Activated CD8-positive, alpha-beta memory T cell treated with anti-CD3 and anti-CD28 coated beads, Interleukin-2, amount 10 ng/mL, durations not matched to agents 7 days and 5 days (primary cell): ENCODE measurements at places on chromosomes 4 and X.

GRCh38 chrX:57918750-57919436 lies 8.6 kb upstream of the ZXDA start:
- no peaks in the 10 kb centered on the region for H3K27me3 ChIP-seq
- no peak overlapping the region for H3K27ac ChIP-seq
- no peak overlapping the region for H3K4me3 ChIP-seq
- H3K36me3 ChIP-seq = no peaks in the 10 kb centered on the region
- no peak for DNase-seq
- H3K4me1 ChIP-seq = no peaks in the 10 kb centered on the region

DNA sequence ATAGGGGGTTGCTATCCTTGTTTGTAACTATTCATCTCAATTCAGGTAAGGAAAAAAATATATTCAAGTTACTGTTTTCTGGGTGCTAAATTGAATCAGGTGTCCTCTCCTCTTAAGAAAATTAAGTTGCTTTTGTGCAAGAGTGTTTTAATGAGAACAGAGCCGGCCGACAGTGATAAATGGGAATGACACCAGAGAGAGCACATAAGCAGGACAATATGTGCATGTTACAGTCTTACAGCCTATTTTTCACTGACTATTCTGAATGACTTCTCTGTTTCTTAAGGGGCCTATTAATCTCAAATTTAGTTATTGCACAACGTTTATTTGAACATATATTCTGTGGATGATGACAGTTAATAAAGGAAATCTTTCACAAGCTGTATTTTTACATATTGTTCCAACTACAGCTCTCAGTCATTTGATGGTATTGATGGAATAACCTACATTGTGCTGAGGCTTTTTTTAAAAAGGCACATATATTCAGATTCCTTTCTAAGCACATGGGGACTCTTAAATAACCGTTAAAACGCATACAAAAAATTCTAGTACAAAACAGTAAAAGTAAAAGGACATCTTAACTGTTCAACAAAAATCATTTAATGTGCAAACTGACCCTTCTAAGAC lies 68.4 kb downstream of the SLC10A7 start:
- H3K4me3 ChIP-seq = no peak overlapping the region
- H3K27me3 ChIP-seq = no peaks in the 10 kb centered on the region
- H3K27ac ChIP-seq = no peak overlapping the region
- peaks cover 28% of the 10 kb centered on the region for H3K36me3 ChIP-seq

- H3K36me3 ChIP-seq = peaks cover 17% of the 10 kb centered on the region
- no peaks in the 10 kb centered on the region for H3K4me1 ChIP-seq
- DNase-seq = no peak
- no peak overlapping the region for H3K27ac ChIP-seq
- H3K4me3 ChIP-seq = no peak overlapping the region
Observed at GRCh38 chr4:4590546-4590945, 48.7 kb upstream of the STX18 start.

DNA sequence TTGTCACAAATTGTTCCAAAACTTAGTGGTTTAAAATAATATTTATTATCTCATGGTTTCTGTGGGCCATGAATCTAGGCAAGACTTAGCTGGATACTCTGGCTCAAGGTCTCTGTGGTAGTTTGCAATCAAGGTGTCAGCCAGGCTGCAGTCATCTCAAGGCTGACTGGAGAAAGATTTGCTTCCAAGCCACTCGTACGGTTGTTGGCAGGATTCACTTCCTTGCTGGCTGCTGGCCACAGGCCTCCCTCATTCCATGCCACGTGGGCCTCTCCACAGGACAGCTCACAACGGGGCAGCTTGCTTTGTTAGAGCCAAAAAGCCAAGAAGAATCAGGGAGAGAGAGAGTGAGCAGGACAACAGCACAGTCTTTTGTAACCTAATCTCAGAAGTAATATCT lies 101.4 kb downstream of the WWC2 start:
- H3K36me3 ChIP-seq = no peaks in the 10 kb centered on the region
- DNase-seq = no peak
- no peak overlapping the region for H3K27ac ChIP-seq
- no peaks in the 10 kb centered on the region for H3K4me1 ChIP-seq
- no peak overlapping the region for H3K4me3 ChIP-seq
